ENCODE measurements at places on chromosomes 5 and 9. TPM values are rescaled to one million over a fixed set of nuclear protein-coding genes. Genes with fewer than 3 reads are reported as not detected.

Gene HINT2
- polyA plus RNA-seq = 27.9 TPM

Gene INVS
- 9.7 TPM for polyA plus RNA-seq

Gene KLF9
- polyA plus RNA-seq = 3.2 TPM

Gene LHX2
- 0.02 TPM for polyA plus RNA-seq

Gene MCC
- 18.0 TPM for polyA plus RNA-seq

Gene SPINK4
- not detected for polyA plus RNA-seq

Measured in mammary epithelial cell (primary cell).